SK-N-SH treated with all-trans-retinoic acid at 6 μM for 48 hours (cell line): ENCODE measurements at places on chromosomes 6 and 20.

DNA sequence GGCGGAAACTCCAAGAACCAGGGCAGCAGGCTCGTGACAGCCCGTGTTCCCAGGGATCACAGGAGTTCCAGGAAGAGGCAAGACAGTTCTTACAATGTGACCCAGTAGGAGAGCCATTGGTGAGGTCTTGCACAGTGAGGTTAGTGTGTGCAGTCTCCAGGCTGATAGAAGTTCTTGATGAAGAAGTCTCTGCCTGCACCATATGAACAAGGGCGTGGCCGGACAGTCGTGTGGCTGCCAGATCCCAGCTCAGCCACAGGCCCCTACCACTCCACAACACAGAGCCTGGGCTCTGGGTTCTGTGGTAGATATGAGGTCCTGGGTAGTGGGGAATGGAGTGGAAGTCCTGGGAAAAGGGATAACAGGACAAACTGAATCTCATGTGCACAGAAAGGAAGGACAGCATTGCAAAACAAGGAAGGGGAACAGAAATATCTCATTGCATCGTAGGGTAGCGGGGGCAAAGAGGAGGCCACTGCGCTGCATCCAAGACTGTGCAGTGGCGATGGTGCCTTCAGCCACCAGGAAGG lies 65.2 kb downstream of the STX11 start:
- peak; percentile 34 for ATAC-seq

DNA sequence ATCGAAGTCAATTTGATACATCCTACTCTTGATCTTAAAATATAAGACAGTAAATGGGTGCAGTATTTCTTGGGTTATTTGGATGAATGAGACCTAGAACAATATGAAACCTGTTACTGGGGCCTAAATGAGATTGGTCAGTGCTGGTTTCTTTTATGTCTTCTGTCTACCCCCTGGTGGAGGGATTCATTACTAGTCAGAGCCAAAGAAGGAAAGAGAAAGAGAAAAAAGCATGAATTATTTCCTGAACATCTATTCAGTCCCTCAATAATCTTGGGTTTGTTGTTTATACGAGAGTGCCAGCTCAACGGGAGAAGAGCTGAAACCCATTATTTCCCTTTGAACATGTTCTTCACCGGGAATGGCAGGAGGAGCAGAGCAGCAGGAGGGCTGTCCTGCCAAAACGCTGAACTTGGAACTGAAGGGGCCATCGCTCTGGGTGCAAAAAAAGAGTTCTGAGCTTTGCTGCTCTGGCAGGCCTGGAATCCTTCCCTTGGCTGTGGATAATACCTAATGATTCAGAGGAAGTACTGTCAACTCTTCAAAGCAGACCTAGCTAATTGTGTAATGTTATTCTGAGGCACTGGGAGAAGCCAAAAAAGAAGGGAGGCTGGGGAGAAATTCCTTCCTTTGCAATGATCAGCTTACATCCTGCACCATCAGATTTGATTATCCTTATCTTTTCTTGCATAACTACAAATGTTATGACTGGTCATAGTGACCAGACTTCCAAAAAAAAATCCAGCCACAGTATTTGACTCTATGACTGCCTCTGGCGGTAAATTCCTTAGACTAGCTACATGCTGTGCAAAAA lies 72.0 kb downstream of the BLOC1S5 start:
- peak; percentile 85 for ATAC-seq

DNA sequence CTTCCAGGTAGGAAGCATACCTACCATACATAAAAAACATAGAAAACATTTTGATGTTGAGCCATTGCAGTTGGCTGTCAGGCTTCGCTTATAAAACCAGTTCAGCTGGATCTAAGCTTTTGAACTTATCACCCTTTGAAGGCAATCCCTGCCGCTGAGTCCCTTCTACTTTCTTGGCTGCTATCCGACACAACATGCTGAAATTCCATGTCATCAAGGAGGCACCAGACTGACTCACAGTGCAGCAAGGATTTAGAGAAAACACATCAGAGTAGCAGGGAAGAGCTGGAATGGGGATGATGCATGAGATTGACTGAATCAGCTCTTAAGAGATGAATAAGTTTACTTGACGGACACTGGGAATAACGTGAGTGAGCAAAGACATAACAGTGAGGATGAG lies 135.0 kb upstream of the MAN1A1 start:
- peak; percentile 97 for ATAC-seq

- ATAC-seq, result no peak
Measured at GRCh38 chr6:3791526-3792203, 40.2 kb upstream of the PXDC1 start.

DNA sequence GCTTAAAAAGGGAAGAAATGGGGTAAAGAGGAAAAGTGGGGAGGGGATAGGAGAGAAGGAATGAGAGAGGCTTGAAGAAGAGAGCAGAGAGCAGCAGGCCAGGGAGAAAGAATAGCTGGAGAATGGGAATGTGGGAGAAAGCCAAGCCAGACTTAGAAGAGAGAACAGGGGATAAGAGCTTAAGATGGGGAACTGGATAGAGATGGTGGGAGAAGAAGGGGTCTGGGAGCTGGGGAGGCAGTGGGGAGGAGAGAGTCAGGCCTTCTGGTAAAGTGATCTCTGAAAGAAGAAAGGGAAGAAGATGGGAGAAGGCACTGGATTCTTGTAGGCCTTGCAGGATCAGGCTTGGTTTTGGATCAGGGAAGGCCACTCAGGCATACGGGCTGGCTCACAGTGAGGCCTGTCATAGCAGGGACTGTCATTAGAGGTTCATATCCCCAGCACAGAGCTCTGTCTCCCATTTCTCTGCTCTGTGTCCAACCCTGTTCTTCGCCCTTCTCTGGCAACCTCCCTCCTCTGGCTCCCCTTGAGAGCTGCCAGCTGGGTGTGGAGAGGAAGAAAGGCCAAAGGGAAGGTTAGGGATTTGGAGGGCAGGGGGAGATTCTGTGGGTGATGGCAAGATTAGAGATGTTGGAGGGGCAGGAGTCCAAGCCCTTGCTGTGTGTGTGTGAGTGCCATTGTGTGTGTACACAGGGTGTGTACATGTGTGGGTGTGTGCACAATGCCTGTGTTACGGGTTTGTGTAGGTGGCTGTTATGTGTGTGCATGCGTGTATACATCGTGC lies 9.3 kb downstream of the SYNGAP1 start:
- no peak for ATAC-seq

DNA sequence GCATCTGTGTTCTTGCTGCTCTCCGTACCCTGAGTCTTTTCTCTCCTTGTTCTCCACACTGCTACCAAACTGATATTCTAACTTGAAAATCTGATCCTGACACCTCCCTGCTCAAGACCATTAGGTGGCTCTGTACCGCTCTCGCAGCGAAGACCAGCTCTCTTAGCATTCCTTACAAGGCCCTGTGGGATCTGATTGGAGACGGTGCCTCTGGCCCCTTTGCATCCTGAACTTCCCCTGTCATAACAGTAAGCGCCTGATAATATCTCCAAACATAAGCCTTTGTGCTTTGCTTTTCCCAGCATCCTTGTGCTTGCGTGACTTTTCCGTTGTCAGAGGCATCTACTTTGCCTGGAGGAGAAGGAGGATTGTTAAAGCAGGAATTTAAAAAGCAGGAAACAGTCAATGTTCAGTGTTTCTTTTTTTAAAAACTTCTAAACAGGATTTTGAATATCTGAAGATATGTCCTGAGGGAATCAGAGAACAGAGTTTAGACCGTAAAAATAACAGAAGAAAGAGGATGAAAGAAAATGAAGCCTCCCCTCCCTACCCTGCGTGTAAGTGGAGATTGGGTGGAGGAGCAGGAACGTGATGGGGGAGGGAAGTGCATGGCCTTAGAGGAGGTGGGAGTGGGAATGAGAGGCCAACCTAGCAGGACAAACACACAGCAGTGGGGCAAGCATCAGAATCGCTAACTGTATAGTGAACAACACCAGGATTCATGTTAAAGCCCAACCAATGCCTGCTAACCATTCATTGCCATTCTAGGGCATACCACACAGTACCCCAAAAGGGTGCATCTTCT lies 89.2 kb upstream of the STMND1 start:
- ATAC-seq, result peak; percentile 93

GRCh38 chr6:10511477-10511876 lies 9.7 kb upstream of the GCNT2 start:
- ATAC-seq, result peak; percentile 78

GRCh38 chr20:50580016-50580747 lies 70.0 kb downstream of the PTPN1 start:
- peak; percentile 80 for ATAC-seq

- ATAC-seq, result peak; percentile 62
Measured at GRCh38 chr6:16398587-16398986, 160.2 kb downstream of the GMPR start.
